ENCODE measurements at places on chromosomes 16 and 17.
A peak's percentile ranks its signal among the peaks of the same experiment; 100 is the strongest.

DNA sequence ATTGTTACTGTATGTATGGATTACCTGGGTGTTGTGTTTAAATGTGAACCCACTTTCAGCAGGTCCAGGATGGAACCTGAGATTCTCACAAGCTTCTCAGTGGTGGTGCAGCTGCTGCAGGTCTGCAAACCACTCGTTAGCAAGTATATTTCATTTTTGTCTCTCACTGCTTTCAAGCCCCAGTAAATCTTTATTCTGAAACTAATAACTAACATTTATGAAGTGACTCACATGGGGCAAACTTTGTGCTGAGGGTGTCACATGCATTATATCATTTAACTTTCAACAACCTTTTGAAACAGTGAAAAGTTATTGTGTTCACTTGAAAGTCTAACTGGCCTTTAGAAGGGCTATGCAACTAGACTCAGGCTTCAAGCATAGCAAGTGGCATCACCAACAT, 98.9 kb upstream of the DYNLRB2 start:
- no peak for DNase-seq

DNA sequence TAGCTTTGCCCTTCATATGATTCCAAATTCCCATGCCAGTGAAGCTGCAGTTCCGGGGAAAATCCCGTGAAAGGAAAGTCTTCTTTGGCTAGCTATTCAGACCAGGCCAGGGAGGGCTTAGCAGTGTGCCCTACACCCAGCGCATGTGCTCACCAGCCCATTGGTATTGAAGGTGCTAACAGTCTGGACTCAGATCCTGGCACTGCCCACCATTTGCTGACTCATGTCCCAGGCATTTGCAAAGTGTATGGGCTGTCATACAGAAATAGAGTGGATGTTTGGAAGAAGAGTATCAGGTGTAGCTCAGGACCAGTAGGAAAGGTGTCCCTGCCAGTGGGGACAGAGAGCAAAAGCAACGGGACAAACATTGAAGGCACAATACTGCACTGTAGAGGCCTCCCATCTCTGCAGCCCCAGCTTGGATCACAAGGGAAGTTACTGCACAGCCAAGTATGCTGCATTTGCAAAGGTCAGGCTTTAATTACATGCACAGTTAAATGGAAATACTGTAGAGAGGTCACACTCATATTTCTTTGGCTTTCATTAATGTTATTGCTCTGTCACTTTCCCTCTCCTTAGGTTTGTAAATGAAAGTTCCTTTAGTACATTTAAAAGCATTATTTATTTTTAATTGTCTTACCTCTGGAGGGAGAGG, 220.0 kb downstream of the IRX3 start:
- no peak for DNase-seq

- DNase-seq, result no peak
These were observed 2.8 kb downstream of the ELOB start for GRCh38 chr16:2774161-2774891.

- DNase-seq, result no peak
These were observed 149.8 kb downstream of the RBFOX3 start for GRCh38 chr17:79461041-79461440.

- no peak for DNase-seq
These were observed 11.2 kb downstream of the PER1 start for GRCh38 chr17:8141045-8141444.

DNA sequence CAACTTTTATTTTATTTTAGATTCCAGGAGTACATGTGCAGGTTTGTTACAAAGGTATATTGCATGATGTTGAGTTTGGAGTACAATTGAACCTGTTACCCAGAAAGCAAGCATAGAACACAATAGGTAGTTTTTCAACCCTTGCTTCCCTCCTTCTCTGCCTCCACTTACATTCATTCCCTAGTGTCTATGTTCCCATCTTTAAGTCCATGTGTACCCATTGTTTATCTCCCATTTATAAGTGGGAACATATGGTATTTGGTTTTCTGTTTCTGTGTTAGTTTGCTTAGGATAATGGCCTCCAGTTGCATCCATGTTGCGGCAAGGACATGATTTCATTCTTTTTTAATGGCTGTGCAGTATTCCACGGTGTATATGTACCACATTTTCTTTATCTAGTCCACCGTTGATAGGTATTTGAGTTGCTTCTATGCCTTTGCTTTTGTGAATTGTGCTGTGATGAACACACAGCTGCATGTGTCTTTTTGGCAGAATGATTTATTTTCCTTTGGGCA, 114.0 kb upstream of the NACA2 start:
- DNase-seq, result no peak

DNA sequence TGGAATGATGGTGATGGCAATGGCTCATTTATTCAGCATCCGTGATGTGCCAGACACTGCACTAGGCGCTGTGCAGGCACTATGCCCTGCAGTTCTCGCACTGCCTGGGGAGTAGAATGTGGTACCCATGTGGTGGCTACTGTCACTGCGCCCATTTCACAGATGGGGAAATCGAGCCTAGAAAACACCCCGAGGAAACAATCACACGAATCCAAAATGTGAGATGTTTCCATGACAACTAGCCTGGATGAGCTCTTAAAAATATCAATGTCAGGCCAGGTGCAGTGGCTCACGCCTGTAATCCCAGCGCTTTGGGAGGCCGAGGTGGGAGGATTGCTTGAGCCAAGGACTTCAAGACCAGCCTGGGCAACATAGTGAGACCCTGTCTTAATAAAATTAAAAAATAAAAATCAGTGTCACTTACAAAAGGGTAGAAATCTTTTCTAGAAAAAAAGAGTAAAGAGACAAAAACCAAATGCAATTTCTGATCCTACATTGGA, 57.9 kb upstream of the TNRC6A start:
- DNase-seq, result peak; percentile 69

DNA sequence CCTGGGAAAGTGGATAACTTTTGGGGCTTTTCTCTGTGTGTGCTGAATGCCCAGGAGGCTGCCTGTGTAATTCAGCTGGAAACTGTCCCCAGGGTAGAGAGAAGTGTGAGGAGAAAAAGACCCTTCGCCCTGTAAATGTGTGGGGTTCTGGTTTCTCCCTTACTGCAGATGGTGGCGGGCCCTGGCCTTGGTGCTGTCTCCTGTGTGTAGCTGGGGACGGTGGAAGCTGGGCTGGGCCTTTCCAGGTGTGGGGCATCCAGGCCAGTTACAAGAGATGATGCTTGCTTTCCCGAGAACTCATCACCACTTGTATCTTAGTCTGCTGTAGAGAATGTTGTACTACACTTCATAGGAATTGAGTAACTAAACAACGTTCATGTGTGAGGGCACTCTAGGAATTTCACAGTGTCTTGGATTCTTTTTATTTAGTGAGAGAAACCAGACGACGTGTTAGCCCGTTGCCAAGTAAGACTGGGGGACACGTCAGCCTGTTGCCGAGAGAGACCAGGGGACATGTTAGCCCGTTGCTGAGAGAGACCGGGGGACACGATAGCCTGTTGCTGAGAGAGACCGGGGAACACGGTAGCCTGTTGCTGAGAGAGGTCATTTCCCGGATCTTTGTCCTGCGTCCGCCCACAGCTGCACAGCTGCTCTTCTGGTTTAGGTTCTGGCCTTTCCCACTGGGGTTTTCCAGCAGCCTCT, 43.1 kb downstream of the TBCD start:
- DNase-seq, result no peak

DNA sequence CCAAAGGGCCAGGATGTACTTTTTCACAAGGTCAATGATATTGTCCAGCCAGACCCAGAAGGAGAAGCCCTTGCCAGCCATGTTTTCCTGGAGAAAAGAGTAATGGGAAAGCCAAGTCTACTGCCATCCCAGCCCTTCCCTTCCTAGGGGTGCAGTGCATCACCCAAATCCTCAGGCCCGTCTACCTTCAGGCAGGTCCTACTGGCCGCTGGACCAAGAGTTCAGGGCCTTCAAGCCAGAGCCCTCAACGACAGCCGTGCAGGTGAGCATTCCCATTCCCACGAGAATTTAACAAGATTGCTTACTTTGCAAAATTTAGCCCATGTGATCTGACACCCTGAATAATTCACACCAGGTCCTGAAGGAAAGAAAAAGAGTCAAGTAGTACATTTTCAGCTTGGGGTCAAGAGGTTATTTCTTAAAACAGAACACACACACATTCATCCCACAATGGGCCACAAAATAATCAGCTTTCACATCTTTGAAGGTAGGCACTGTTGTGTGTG, 35.0 kb downstream of the STAT5A start:
- no peak for DNase-seq

DNA sequence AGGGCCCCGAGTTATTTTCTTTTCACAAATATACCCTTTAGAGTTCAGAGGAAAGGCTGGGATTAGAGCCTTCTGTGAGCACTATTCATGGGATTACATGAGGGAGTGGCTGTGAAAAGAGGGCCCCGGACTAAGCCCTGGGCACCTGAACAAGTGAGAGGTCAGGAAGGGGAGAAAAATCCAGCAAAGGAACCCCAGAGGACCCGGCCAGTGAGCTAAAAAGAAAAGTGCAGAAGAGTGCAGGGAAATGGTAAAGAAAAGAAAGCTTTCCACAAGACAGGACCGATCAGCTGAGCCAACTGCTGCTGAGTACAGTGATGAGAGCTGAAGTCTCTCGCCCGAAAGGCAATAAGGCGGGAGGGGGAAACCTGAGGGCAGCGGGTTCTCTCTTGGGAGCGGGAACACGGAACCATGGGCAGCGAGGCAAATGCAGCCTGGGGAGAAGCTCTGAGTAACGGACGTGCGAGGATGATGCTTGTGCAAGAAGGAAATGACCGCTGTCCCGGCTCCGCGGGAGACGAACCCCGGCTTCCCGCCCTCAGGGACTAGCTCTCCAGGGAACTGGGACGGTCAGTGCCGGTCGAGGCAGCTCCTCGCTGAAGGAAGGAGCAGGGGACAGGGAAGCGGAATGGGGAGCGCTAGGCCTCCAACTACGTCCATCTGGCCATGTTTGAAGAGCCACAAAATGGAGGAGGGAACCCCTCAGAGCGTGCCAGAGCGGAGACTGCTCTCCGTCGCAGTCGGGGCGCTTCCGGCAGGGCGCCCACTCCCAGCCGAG, 665 bp upstream of the ALDH3A2 start:
- peak; percentile 91 for DNase-seq

- no peak for DNase-seq
These were observed 20.2 kb downstream of the MBTPS1 start for GRCh38 chr16:84096447-84097005.

DNA sequence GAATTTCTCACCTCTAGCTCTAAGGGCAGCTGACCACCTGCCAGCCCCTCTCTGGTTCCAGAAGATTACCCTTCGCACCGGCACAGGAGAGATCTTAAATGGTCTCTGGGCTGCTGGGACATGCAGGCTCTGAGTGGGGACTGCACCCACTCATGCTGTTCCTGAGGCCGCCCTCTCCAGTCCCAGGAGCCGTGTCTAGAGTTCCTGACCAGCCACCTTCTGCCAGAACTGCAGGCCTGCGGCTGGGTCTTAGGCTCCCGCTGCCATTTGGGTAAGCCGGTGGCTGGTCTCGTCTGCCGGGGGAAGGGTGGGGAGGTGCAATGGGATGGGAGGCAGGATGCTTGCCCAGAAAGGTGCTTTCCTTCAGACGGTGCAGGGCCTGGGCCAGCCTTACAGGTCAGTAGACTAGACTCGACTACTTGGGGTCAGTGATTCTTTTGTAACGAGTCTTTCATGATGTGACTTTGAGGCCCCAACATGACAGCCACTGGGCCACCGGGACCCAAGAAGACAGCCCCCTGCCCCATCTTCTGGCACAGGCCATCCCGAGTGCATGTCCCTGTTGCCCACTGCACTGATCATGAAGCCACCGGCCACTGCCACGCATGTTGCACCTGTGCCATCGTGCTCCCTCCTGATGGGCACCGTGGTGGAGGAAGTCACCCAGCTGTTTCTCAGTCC, 26.4 kb downstream of the B9D1 start:
- peak; percentile 78 for DNase-seq

- DNase-seq, result no peak
These were observed 45.9 kb downstream of the PITPNM3 start for GRCh38 chr17:6510321-6510977.

DNA sequence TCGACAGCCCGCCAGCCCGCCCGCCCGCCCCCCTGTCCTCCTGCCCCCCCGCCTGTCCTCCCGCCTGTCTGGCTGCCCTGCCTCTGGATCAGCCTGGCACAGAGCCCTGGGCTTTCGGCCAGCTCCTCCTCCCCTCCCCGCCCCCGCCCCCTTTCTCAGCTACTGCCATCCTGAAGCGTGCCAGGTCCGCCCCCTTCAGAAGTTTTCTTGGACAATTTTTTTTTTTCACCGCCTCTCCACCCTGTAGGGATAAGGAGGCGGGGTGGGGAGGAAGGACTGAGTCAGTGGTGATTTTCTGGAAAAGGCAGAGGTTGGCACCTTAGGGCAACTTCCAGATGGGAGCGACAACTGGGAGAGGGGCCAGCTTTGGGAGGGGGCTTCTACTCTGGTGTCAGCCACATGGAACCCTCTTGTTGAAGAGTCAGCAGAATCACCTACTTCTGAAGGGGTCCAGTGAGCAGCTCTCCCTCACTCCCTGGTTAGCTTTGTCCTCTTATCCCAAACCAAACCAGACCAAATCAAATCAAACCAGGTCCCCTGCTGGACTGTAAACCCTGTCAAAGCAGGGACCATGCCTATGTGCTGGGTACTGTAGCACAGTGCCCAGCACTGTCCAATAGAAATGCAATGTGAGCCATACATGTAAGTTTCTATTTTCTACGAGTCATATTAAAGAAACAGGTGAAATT, 19.7 kb downstream of the IGF2BP1 start:
- no peak for DNase-seq

- DNase-seq, result no peak
These were observed 66.3 kb downstream of the LITAF start for GRCh38 chr16:11520442-11520841.

DNA sequence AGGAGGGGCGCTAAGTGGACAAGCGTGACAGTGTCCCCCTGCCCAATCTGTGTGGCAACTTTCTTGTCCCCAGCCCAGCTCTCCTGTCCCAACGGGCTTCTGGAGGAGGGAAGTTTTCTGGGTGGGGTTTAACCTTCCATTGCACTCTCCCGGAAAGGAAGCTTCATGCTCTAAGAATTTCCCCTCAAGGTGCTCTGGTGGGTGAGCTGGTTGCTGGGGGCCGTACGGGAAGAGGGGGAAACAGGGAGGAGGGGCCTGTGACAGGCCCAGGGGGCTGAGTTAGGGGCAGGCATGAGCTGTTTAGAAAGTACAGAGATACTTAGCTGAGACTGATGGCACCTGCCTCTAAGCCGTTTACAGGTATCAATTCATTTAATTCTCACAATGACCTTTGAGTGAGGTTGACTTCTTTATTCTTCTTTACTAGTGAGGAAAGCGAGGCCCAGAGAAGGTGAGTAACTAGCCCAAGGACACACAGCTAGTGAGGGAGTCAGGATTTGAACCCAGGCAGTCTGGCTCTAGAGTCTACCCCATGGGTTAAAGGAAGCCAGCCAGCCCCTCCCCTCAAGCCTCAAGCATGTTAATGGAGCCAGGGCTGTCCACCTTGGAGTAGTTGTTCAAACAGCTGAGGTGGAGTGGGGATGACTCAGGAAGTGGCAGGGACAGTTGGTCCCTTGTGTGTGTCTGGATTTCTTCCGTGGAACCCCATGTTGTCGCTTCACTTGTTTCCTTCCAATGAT, 18.9 kb downstream of the ADGRG1 start:
- no peak for DNase-seq

DNA sequence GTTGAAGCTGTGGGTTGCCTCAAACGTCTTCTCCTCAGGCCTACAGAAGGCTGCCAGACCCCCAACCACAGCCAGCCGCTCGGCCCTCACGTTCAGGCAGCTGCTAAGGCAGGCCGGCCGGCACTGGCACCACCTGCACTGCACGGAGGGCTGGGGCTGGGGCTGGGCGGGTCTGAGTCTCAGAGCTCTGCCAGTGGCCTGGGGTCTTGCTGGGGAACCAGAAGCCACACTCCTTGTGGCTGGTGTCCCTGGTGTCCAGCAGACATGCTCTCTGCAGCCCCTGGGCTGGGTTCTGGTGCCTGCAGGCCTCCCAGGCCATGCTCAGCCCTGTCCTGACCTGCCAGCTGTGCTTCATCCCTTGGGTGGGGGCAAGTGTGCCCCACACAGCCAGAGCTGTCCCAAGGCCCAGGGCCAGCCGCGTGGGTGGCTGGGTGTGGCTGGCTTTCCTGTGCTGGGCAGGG, 42.0 kb downstream of the BAHCC1 start:
- no peak for DNase-seq

All from posterior vena cava (tissue), 2 donors.